CD4-positive, alpha-beta T cell treated with Interleukin-4 for 4 hours (primary cell): ENCODE measurements at places on chromosomes 12 and 14.

DNA sequence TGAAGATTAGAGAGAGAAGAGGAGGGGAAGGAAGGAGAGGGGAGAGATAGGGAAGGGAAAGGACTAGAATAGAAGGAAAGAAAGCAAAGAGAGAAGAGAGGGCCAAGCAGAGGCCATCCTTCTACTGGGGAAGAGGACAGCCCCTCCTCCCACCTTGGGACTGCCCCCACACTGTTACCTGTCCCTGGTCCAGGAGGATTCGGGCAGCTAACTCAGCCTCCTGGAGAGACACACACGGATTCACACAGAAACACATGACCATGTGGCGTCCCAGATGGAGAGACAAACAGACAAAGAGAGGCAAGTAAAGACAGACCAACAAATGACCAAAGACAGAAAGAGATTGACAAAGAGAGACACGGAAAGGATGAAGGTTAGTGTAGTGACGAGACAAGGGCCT is 2.2 kb downstream of the NDRG2 start:
- DNase-seq, result no peak

- DNase-seq, result no peak
Observed at GRCh38 chr12:18153826-18154225, 63.8 kb upstream of the RERGL start.

DNA sequence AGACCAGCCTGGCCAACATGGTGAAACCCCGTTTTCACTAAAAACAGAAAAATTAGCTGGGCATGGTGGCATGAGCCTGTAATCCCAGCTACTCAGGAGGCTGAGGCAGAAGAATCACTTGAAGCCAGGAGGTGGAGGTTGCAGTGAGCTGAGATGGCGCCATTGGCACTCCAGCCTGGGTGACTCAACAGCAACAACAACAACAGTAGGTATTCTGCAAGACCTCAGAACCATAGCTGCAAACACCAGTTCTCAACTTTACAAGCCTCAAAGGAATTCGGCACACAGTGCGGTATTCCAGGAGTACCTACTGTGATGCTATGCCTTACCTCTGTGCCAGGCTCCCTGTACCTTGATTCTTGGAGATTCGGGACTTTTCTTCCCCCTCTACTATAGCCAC is 15.8 kb downstream of the FOXN3 start:
- no peak for DNase-seq

GRCh38 chr12:59046763-59047534 is 126.6 kb upstream of the LRIG3 start:
- DNase-seq, result no peak

- no peak for DNase-seq
Observed at GRCh38 chr14:104121142-104121541, 17.2 kb upstream of the KIF26A start.

- no peak for DNase-seq
Observed at GRCh38 chr14:50808053-50808452, 22.9 kb downstream of the NIN start.

DNA sequence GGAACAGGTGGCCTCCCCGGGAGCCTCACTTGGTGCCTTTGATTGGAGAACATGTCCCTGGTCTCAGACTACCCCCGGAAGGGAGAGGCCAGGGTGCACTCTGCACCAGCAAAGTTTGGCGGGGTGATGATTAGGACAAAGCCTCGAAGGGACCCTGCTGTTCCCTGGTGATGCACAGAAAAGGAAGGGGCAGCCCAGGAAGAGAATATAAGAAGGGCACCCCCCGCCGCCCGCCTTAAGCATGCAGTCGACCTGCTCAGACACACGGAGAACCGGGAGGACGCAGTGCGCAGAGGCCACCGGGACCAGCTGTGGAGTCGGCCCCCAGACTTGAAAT is 6.9 kb downstream of the SCARB1 start:
- no peak for DNase-seq

DNA sequence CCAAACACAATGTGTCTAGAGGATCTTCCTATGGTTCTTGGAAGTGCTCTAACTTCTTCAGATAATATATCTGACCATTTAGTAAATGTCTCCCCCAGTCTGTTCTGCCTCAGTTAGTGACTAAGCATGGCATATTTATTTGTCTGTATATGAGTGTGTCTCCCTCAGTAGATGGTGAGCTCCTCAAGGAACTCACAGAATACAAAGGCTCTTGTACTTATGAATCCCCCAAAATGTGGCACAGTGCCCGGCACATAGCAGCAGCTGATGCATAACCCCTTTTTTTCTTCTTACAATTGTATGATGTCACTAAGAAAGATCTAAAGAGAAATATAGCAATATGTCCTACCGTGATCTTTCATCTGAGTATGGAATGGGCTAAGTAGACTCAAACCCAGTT is 264.7 kb upstream of the PRICKLE1 start:
- DNase-seq, result no peak
